ENCODE measurements at places on chromosomes 16 and 17.

DNA sequence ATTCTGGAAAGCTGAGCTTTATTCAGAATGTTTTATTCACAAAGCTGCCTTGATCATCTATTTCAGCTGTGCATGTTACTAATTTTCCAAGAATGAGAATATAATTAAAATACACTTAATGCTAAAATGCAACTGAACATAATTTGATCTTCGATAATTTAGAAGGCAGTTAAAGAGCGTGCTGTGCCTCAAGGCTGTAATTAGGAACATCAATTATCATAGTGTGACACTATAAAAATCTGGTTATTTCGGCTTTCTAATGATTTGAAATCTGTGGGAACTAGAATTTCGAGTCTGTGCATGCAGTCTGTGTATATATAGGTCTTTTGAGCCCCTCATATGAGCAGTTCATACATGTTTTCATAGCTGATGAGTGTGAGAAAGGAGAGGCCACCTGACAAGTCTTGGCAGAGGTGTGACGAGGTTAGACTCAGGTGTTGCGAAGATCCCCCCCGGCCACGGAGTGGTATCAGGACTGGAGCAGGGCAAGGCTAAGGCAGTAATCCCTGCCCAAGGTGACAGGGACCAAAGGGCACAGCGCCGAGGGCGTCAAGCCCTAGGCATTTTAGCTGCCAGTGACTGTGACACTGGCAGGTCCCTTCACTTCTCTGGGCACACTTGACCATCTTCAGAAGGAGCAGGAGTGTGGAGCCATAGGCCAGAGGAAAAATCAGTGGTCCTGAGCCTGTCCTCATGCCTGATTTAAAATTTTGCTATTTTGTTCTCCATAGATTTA, 328.5 kb downstream of the SNX29 start:
- no peak for DNase-seq

GRCh38 chr16:11689031-11689840, 21.0 kb downstream of the SNN start:
- DNase-seq = peak; percentile 87

GRCh38 chr17:47413872-47414271, 90.1 kb downstream of the EFCAB13 start:
- no peak for DNase-seq

DNA sequence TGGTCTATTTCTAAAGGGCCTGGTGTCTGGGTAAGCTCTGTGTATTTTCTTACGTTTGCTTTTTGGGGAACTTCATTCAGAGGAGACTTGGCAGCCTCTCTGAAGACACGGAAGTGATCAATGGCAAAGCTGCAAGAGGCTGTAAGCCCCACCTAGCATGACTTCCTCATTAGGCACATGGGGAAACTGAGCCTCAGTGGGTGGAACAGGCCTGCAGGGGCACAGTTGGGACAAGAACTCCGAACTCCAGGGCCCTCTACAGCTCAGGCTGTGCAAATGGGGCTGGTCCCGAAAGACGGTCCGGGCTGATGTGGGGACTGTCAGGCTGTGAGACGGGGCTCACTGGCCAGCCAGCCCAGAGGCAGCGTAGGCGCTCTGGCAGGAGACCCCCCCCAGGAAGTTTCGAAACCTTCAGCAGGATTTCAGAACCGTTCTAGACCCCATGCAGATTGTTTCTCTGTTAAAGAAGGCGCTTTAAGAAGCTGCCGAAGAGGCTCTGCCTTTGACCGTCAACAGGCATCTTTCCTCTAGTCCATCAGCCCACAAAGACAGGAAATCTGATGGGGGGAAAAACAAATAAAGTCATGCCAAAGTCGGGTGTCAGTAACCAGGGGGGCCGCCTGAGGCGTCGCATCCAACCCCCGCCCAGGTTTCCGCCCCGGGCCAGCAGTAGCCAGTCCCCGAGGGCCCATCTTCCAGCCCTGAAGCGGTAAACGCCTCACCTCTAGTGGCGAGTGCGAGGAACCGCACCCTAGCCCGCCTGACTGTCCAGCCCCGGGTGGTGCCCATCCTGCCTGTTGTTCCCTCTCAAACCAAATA, 79.8 kb upstream of the TBC1D3K start:
- DNase-seq = peak; percentile 46

GRCh38 chr17:45990886-45991285, 8.2 kb upstream of the STH start:
- DNase-seq = peak; percentile 17

GRCh38 chr16:75340741-75341491, 89.5 kb upstream of the BCAR1 start:
- no peak for DNase-seq

DNA sequence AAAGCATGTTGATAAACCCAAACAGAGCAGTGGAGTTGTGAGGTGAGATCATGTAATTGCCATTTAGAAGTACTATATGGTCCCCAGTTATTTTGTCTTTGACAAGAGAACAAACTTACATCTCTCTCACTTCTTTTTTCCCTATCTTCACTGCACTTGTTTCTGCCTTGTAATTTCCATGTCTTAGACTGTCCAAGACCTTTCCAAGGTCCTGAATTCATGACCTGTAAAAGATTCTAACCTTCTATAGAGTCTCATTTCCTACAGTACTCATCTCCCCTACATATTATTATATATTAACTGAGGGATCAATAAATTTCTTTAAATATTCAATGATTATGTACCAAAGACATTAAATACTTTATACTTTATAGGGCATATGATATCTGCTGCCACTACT, 295.3 kb upstream of the KIF2B start:
- no peak for DNase-seq

- DNase-seq = no peak
These were observed 49.9 kb downstream of the RBFOX1 start for GRCh38 chr16:7382521-7382920.

Data from NAMALWA (cell line).